NCI-H2029 treated with DMSO at 0.1 percent for 48 hours (cell line): ENCODE measurements at places on chromosomes 1 and 21.

DNA sequence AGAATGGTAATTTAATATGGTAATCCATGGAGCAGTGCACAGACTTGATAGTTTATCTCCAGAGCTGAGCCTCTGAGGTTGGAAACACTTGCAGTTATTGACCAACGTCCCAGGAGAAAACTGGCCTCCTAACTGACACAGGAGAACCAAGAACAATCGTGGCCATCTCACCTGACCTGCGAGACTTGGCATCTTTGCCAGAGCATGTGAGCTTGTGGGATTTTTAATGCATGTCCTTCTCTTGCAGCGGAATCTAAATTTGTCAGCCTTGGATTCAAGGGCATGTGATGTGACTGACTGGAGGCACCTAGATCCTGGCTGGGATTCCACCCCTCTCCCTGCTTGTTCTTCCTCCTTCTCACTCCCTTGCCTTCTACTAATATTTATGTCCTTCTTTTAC, 27.8 kb upstream of the SLC26A9 start:
- DNase-seq, result no peak

GRCh38 chr1:162632698-162633080, 425 bp downstream of the DDR2 start:
- DNase-seq, result no peak

- DNase-seq, result no peak
Observed at GRCh38 chr1:4322881-4323280, 331.5 kb upstream of the AJAP1 start.

- no peak for DNase-seq
Observed at GRCh38 chr21:32955311-32956060, 70.2 kb upstream of the OLIG2 start.

DNA sequence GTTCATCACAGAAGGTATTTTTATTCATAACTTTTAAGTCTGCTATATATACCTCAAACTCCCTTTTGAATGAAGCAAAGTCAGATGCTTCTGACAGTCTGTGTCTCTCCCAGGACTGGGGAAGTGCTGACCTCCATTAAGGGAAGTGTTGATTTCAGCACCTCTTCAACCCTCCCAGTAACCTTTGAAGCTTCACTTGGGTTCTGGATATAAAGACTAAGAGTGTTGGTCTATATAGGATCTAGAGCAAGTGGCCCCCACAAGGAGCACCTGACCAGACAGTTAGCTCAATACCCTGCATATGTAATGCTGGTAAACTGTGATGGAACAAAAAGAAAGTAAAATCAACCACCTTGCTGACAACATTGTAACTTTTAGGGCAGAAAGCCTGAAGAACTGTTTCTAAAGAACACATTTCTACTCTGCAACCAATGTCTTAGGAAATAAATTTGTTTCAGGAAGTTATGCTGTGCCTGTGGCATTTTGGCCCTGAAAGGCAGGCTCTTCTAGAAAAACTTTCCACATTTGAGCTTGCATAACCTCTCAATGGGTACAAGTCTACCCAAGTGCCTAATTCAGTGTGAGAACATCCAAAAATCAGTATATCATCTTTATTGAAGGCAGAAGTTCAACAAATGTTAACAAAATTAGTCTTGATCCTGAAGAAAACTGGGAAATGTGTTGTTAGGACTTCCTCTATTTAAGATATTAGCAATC, 865 bp upstream of the PTPN22 start:
- no peak for DNase-seq

- no peak for DNase-seq
Observed at GRCh38 chr1:92973203-92973897, 12.1 kb upstream of the DIPK1A start.

- no peak for DNase-seq
Observed at GRCh38 chr1:182035097-182035770, 26.3 kb downstream of the ZNF648 start.

GRCh38 chr1:156379420-156380165, 10.6 kb downstream of the RHBG start:
- no peak for DNase-seq

GRCh38 chr1:190068304-190068703, 409.4 kb downstream of the BRINP3 start:
- no peak for DNase-seq

GRCh38 chr1:43645461-43645860, 4.5 kb upstream of the KDM4A start:
- no peak for DNase-seq

DNA sequence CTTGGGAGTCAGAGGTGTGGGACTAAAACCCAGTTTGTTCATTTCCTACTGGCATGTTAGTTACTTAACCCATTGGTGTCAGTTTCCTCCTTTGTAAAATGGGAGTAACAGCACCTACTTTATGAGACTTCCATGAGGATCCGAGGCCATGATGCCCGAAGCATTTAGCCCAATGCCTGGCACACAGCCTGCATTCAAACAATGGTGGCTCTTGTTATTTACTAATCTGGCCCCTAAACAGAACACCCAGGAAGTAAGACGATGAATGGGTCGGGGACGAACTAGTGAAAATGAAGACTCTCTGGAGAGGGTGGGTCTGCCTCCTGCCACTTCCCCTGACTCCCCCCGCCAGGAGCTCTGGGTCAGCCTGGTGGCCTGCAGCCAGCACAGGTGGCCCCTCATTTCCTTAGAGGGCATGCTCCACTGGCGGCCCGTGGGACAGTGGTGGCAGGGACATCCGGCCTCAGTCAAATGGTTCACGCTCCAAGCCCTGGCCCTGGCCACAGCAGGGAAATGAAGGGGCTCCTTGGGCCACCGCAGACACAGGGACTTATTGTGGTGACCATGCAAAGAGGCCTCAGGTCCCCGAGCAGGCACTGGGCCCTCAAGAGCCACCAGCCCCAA, 9.5 kb upstream of the TAS1R2 start:
- DNase-seq, result no peak

GRCh38 chr1:93519199-93519829, 71.4 kb downstream of the FNBP1L start:
- no peak for DNase-seq

GRCh38 chr21:17989780-17990179, 170.6 kb upstream of the C21orf91 start:
- DNase-seq, result no peak

DNA sequence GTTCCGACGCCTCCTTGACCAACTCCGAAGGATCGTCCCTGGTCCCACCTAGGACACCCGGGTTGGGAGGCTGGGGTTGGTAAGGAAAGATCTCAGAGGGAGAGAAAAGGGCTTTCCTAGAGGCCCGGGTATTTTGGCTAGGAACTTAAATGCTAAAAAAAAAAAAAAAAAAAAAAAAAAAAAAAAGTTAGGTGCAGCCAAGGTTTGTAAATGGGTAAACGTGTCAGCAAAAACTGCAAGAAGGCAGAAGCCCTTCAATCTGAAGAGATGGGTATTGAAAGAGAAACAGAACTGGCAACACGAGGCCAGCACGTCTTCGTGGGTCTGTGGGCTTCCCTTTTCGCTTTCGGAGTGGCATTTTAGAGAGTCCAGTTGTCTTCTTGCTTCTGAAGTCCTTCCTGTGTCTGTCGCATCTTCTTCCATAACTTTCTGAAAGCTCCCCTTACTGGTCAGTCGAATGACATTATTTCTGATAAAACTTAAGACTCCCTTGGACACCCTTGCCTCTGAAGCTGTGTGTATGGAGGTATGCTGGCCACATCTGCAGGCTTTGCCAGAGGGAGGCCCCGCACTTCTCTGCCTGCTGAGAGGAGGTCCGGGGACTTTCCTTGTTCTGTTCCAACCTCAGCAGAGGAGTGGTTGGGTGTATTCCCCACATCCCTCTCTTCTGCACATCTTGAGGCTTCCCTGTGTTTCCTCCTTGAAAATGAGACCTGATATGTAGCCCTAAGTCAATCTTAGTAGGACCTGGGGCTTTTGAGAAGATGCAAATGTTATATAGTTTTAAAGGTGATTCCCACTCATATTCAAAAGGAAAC, 745 bp downstream of the RCSD1 start:
- no peak for DNase-seq

DNA sequence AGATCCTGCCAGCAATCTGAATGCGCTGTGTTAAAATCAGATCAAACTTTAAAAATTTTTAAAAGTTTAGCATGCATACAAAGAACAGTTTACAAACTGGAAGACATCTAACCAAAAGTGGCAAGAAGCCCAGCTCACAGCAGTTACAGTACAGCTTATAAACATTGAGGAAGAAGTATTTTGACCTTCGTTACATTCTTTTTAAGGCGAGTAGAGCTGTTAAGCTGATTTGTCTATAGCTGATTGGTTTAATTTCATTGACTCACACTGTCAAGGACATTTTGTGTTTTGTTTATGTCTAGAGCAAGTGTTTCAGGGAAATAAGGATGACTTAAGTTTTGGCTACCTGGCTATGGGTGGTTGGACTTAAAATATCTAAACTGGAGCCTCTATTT, 3.0 kb upstream of the PGM1 start:
- DNase-seq, result no peak

GRCh38 chr1:101137144-101138126, 99.4 kb upstream of the S1PR1 start:
- DNase-seq, result no peak

DNA sequence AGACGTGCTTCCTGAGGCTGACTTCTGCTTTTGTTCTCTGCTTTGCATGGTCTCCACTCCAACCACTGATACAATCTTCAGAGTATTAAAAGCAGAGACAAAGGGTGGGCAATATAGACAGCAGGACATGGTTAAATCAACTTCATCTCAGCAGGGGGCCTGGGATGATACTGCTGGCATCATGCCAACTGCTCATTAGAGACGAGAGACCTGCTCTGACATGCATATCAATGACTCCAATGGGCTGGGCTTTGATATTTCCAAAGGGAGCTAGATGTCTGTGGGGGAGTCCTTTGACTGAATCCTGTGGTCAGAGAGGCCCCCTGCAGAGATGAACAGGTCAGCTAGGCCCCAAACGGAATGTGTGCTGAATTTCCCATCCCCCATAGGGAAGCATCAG, 106.6 kb downstream of the ACTL8 start:
- DNase-seq, result no peak

GRCh38 chr21:42496839-42497202, 797 bp upstream of the RSPH1 start:
- no peak for DNase-seq

DNA sequence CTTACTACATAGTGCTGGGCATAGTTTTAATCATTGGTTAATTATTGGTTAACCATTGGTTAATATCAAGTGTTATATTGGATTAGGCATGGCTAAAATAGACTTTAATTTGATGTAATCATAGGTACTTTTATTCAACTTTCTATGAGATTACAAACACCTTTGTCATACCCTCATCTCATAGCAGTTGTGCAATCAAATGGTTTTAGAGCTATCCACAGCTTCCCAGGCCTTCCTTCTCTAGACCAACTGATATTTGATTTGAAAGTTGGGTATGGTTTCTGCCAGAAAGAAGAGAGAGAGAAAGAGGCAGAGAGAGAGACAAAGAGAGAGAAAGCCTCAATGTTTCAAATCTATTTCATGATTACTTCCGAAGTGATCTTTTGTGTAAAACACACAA, 9.6 kb upstream of the RGS1 start:
- no peak for DNase-seq

DNA sequence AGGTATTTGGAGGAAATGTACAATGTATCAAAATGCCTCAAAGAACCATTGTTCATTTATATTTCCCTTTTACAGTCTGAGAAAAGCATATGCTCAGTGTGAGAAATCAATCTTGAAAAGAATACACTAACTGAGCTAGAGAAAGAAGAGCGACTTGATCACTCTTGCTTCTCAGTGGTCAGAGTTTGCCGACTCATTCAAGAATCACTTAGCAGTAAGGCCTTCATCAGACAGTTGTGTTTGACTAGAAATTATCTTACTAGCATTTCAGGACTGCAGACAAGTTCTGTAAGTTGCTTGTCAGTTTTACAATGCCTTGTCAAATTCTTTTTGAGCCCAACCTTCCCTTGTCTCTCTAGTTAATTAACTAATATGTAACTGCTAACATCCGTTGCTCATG, 12.9 kb downstream of the RGS18 start:
- no peak for DNase-seq

- no peak for DNase-seq
Observed at GRCh38 chr1:228037401-228038386, 30.9 kb downstream of the WNT3A start.

DNA sequence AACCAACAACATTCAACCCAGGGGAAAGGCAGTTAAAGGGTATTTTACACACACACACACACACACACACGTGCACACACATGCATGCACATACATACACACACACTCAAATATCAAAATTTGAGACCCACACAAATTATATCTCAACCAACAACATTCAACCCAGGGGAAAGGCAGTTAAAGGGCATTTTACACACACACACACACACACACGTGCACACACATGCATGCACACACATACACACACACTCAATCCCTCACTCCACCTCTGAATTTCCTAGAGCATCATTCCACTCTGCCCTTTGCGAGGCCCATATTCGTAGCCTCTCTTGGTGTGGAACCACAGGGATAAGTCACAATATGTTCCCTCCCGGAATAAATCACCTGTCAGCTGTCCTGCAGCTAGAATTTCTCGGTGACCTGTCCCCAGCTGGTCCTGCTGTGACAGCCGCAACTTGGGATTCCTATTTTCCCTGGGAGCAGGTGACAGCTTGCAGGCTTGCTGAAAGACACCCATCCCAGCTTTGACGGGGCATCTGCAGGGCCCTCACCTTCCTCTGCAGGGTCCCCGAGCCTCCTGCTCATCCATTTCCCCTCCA, 122.7 kb downstream of the PSMG1 start:
- no peak for DNase-seq

GRCh38 chr1:21378705-21379494, 61.0 kb upstream of the NBPF3 start:
- DNase-seq, result peak; percentile 7

- no peak for DNase-seq
Observed at GRCh38 chr1:96747565-96747964, 26.0 kb downstream of the PTBP2 start.

DNA sequence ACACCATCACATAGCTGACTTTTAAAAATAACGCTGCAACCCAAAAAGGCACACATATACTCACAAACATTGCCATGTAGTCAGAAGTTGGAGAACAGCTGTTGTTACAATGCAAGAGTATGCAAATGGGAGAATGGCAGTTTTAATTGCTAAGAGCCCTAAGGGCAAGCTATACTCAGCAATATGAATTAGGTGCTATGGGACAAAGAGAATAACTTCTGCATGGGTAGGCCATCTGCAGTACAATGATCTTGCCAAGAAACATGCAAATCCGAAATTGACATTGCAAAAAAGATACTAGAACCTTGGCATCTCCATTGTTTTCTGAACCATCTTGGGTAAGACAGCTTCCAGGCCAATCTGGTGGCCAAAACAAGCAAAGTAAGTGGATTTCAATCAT, 697.8 kb downstream of the LRRIQ3 start:
- no peak for DNase-seq

DNA sequence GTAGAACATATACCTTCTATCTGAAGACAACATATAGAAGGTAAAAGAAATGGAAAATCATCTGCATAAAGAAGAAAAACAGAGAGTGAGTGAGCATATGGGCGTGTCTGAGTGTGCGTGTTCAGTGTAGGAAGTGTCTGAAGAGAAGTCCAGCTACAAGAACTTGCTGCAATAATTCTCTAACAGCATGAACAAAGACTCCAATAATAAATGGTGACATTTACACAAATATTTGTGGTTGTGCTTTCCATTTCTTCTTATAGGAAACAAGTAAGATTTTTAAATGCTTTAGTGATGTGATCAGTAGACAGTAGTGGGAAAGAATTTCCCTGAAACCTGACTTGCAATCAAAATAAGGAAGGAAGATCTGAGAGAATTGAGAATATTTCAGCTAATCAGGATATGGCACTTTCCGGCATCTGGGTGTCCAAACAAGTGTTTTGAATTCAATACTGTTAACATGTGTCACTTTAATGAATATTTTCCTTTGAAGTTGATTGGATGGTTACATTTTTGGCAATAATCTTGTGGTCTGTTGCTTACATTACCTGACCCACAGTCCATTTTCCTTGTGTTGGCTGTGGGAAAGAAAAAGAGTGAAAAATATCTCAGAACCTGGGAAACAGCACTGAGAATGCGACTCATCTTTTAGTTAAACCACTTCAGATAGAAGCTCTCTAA, 154.0 kb downstream of the TGFB2 start:
- no peak for DNase-seq
